Foreskin keratinocyte (primary cell): ENCODE measurements at places on chromosomes 1 and 21. TPM values are rescaled to one million over a fixed set of nuclear protein-coding genes. Genes with fewer than 3 reads are reported as not detected.

LCE3A gene
- not detected in 2 replicates for total RNA-seq

COA7 gene
- total RNA-seq = 25.5 and 27.6 TPM in 2 replicates

TRIM46 gene
- total RNA-seq = 2.7 and 4.4 TPM in 2 replicates

ZNF697 gene
- total RNA-seq = 6.7 and 7.7 TPM in 2 replicates

TNFRSF25 gene
- 19.8 and 34.3 TPM in 2 replicates for total RNA-seq

EXO1 gene
- total RNA-seq = 19.6 and 26.4 TPM in 2 replicates

CD48 gene
- total RNA-seq = not detected in 2 replicates

MYOM3 gene
- 0.07 and 0.31 TPM in 2 replicates for total RNA-seq

ACKR1 gene
- not detected in 2 replicates for total RNA-seq

CD1E gene
- total RNA-seq = not detected in 2 replicates

PDPN gene
- 65.2 and 72.6 TPM in 2 replicates for total RNA-seq

TRIM63 gene
- not detected in 2 replicates for total RNA-seq

CYP4A11 gene
- total RNA-seq = not detected in 2 replicates

LAD1 gene
- 233 and 240 TPM in 2 replicates for total RNA-seq
